NCI-H2029 (cell line): ENCODE measurements at places on chromosomes 6 and 20.
A peak's percentile ranks its signal among the peaks of the same experiment; 100 is the strongest.

DNA sequence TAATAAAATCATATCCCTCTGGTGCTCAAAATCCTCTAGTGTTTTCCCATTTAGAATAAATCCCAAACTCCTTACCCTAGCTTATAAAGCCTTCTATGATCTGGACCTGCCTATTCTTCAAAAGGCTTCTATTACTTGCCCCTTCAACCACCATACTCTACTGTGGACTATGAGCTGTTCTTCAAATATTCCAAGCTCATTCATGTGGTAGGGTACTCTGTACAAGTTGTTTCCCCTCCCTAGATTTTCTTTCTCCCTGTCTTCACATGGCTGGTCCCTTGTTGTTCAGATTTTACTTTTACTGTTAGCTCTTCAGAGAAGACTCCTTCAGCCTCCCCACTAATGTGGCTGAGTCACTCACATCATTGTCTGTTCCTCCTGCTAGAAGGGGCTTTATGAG lies 193.2 kb downstream of the OGFRL1 start:
- no peak for DNase-seq

DNA sequence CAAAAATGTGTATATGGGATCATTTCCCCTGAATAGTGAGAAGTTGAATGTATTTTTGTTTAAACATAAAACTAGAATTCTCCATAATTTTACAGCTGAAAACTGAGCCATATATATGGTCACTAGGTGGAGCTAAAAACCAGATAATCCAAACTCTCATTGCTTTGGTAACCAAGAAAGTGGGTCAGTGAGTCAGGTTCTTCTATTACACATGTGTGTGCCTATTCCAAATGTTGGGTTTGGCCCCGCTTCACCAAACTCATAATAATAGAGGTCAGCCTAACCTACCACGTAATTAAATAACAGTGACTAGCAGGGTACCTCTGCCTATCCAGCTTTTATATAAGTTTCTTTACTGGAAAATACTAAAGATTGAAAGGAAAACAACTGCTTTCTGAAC lies 19.3 kb upstream of the RNGTT start:
- peak; percentile 68 for DNase-seq

DNA sequence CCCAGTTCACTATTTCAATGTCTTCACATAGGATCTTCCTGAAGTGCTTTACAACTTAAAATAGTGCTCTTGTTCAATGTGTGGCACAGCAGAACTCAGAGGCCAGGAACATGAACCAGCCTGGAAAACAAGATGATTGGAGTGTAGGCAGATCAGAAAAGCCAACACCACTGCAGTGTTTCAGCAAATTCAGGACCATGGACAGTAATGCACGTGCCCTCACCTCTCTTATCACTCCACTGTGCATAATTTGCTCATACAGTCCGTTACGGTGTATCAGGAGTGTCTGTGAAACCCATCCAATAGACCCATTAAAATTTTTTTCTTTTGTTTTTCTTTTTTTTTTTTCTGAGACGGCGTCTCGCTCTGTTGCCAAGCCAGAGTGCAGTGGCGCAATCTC lies 27.6 kb upstream of the HACE1 start:
- no peak for DNase-seq

- no peak for DNase-seq
Observed at GRCh38 chr6:166499350-166500163, 86.9 kb downstream of the RAMACL start.

GRCh38 chr20:22312744-22313346 lies 271.5 kb downstream of the FOXA2 start:
- DNase-seq, result peak; percentile 16

GRCh38 chr6:2086326-2086965 lies 159.0 kb downstream of the GMDS start:
- DNase-seq, result no peak

DNA sequence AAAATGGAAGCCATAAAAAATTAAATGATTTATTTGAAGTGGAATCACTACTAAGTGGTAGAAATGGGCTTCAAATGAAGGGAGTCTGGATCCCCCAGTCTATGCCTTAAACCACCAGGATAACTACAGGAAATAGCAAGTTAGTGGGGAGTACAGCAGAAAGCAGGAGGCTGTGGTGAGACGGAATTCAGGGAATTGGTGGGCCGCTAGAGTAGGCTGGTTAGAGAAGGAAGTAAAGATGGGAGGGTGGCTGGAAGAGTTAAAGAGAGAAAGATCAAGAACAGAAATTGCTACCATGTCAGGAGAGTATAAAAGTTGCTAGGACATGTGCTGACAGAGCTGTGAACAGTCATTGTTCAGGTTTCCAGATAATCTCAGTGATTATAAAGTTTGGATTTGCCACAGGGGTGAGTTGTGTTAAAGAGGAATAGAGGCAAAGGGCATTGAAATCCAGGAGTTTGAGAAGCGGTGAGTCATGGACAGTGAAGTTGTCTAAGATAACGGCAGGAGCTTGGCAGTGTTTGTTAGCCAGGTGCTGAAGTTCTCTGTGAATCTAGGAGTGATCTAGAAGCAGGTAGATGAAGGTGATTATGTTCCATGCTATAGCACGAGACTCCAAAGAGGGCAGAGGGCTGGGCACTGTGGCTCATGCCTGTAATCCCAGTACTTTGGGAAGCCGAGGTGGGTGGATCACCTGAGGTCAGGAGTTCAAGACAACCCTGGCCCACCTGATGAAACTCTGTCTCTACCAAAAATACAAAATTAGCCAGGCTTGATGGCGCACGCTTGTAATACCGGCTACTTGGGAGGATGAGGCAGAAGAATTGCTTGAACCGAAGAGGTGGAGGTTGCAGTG lies 13.7 kb upstream of the HINT3 start:
- DNase-seq, result no peak

DNA sequence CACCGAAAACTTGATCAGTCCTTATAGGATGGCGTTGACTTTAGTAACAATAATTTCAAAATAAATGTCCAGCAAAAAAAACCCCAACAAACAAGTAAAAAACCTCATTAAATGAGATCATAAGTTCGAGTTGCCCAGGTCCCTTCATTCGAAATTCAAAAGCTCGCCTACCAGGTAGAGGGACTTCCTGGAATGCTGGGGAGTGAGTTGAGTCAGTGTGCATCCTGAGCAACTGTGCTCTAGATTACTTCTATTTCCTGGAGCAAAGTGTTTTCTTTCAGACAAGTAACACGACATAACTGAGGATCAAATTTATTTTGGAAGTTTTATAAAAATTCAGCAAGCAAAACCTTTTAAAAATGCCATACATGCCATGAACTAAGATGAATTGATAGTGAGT lies 511.9 kb upstream of the CITED2 start:
- no peak for DNase-seq

DNA sequence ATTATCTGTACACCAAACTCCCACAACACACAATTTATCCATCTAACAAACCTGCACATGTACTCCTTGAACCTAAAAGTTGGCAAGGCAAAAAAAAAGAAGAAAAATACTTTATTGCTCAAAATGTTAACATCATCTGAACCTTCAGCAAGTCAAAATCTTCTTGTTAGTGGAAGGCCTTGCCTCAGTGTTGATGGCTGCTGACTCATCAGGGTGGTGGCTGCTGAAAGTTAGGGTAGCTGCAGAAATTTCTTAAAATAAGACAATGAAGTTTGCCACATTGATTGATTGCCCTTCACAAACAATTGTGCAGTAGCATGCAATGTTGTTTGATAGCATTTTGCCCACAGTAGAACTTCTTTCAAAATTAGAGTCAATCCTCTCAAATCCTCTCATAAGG lies 2.7 kb upstream of the WFDC11 start:
- DNase-seq, result no peak
